ENCODE measurements at places on chromosomes 1 and 21.

DNA sequence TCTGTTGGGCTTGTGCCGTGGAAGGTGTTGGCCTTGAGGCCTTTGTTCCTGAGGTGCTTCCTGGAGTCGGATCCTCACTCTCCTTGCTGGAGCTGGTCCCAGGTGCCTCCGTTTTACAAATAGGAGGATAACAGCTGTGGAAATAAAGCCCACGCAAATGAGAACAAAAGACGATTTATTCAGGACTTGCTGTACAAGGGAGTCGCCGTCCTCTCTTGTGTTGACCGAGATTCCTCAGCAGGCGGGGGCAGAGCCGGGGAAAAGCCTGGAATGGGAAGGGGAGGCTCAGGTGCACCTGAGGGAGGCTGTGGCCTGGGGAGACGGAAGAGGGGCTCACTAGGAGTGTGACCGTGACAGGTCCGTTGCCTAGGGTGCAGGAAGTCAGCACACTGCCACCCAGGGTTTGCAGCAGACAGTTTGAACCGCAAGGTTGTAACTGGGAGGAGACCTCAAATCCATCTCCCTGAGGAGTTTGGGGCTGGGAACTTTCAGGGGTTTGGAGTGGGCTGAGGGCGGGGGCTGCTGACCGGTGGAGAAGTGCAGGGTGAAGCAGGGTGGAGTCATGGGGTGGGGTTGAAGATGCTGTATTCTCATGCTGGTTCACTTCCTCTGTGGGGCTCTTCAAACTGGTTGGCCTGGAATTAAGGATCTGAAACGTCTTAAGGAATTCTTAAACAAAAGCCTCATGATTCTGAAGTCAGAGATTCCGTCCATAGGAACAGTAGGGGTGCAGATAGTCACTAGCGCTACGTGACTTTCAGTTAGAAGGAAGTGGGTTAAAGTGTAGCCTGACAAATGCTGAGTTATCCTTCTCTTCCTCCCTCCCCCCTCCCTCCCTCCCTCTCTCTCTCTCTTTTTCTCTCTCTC, 2.6 kb upstream of the CSTB start:
- no peak for DNase-seq

- DNase-seq = peak; percentile 67
Measured at GRCh38 chr1:19377812-19378718, 65.9 kb downstream of the SLC66A1 start.

GRCh38 chr1:214475331-214475730, 76.1 kb downstream of the PTPN14 start:
- DNase-seq = no peak

DNA sequence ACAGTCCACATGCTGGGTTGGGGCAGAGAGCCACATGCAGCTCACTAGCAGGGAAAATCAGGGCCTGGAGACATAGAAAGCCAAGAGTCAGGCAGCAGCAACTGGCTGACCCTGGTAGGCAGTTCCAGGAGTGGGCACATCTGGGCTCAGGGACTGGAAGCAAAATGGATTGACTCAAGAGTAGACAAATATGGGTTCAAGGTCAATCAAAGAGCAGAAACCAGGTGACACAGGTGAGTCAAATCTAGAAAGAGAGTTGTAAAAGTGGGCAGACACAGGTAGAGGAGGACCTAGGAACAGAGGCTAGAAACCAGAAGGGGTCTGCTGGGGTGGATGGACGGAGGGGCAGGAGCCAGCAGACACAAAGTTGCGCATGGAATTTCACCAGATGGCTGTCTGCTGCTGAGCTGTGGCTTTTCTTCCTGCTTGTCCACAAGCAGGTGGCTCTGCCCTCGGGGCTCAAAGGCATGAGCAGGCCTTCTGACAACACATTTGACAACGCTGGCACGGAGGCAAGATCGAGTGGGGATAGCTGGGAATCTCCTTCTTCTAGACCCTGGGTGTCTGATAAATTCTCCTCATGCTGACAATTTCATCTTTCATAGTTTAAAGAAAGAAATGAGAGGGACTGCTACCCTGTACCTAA, 40.8 kb upstream of the IGSF3 start:
- no peak for DNase-seq

DNA sequence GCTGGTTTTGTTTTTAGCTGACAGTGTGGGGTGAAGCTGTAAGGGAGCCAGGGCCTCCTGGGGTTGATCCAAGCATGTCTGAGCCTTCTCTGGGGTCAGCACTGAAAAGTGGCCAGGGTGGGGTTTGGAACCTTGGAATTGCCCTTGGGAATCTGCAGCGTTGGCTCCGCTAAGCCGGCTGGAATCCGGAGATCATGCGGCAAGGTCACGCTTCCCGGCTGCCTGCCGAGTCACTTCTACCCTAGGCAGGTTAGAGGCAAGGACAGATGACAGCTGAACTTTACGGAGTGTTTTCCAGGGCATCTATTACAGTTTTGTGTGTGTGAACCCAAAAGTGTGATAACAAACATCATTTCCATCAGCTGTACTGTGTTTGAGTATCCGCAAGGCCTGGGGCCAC, 17.1 kb downstream of the ABCG1 start:
- DNase-seq = no peak

DNA sequence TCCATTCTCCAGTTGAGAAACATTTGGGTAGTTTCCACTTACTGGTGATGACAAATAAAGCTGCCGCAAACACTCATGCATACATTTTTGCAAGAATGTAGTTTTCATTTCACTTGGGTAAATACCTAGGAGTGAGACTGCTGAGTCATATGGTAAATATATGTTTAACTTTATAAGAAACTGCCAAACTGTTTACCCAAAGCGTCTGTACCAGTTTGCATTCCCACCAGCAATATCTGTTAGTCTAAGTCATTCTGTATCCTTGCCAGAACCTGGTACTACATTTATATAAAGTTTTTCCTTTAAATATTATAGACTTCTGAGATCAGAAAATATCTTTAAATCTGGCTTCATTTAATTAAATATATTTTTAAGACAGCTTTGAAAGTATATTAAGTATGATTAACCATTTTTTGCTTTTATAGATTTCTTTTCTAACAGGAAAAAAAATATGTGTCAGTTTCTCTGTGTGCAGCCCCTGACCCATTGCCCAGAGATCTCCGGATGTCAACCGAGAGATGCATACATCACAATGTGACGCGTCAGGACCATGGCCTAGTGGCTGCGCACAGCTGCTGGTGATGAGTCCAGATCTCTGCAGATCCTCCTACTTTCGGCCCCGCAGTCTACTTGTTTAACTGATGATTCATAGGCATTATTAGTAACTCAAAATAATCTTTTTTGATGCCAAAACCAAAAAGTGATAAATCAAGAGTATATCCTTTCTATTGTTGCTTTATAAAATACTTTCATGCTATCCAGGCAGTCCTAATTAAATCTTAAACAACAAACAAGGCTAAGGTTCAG, 227.1 kb upstream of the MAP1LC3C start:
- DNase-seq = peak; percentile 74

DNA sequence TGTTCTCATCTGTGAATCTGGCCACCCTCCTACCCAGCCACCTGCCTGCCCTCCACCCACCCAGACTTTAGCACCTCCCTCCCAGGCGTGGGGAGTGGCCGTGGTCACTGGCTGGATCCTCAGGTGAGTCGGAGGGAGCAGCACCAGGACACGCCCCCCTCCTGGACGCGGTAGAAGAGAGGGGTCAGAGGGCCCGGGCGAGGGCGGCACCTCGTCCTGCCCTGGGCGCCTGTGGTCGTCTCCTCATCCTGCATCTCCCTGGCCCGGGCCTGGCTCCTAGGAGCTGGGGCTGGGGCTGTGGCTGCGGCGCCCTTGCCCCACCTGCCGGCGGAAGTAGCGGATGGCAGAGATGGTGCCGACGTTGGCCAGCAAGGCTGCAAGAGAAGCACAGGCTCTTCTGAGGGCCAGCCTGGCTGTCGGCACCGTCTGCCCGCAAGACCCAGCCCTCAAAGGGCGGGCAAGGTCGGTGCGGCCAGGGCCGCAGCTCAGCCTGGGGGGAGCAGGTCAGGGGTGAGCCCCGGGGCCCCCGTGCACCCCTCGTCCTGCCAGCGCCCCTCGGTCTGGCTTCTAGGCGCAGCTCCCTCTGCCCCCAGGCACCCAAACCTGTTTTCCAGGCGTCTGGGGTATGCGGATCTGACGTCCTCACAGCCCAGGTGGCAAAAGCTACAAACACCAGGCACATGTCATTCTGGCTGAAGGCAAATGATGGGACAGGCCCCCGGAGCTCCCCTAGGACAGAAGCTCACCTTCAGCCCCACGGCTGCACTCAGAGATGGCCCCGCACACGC, 5.8 kb downstream of the PERM1 start:
- peak; percentile 38 for DNase-seq

- DNase-seq = no peak
Measured at GRCh38 chr21:44508426-44508710, 31.6 kb downstream of the KRTAP10-1 start.

DNA sequence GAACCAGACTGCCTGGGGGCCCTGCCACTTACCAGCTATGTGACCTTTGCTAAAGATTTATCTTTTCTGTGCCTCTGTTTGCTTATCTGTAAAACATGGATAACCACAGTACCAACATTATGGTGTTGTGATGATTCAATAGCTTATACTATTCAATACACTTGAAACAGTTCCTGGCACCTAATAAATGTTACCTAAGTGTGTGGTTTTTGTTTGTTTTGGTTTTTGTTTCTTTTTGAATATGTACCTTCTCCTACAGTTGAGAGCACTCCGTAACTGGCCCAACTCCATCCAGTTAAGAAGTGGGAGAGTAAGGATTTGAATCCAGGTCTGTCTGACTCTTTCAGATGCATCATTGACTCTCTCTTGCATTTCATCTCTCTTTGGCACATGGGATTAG, 125.8 kb upstream of the C8B start:
- no peak for DNase-seq

DNA sequence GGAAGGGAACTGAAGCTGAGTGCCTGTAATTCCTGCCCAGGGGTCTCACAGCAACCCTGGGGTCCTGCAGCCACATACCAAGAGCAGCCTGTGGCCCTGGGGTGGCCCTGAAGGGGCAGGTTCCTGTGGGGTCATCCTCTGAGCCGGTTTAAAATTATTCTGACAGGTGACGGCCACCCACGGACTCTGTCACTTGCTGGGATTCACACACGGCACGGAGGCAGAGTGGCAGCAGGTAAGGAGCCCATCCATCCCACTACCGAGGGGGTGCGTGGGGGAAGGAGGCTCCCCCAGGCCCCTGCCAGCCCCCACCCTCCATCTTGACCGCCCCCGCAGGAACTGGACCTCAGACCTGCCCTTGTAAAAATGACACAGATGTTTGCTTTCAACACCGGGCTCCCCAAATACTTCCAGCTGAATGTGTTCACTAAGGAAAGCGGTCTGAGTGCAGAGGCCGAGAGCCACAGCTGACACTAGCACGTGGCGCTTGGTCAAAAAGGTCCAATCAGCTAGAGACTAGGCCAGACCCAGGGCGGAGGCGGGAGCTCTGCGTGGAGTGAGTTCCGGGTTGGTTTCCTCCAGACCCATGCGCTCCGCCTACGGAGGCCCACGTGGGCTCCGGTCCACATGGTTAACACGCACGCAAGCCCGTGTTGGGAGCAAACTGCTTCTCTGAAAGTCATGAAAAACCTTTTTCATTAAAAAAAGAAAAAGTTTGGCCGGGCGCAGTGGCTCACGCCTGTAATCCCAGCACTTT, 10.0 kb downstream of the YBEY start:
- DNase-seq = peak; percentile 94

- DNase-seq = no peak
Measured at GRCh38 chr1:248817065-248817464, 8.7 kb downstream of the SH3BP5L start.

GRCh38 chr1:32898056-32898455, 3.1 kb downstream of the TMEM54 start:
- no peak for DNase-seq

DNA sequence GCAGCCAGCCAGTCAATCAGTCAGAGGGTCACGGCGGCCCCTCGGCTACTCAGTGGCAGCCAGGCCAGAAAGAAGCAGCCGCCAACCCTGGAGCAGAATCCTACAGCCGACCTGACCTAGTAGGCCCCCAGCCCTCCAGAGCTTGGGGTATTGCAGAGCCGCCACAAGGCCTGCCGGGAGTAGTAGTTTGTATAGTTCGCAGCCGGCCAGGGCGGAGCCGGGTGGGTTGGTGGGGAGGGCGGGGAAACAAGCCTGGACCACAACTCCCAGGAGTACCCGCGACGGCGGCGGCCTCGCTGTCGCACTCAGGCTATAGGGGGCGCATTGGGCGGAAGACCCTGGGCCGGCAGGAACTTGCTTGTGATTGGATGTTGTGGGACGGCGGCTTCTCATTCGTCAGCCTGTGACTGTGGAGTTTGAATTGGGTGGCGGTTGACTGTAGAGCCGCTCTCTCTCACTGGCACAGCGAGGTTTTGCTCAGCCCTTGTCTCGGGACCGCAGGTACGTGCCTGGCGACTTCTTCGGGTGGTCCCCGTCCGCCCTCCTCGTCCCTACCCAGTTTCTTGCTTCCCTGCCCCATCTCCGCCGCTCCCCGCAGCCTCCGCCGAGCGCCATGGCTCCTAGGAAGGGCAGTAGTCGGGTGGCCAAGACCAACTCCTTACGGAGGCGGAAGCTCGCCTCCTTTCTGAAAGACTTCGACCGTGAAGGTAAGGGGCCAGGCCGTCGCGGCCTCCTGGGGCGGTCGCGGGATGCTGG, at the start of gene CDCA8:
Gene CDCA8 (plus strand): TSS at position 439 of the 756 bp plus-strand sequence. CDS start 175 bp downstream, at position 614.
- DNase-seq = peak; percentile 96

DNA sequence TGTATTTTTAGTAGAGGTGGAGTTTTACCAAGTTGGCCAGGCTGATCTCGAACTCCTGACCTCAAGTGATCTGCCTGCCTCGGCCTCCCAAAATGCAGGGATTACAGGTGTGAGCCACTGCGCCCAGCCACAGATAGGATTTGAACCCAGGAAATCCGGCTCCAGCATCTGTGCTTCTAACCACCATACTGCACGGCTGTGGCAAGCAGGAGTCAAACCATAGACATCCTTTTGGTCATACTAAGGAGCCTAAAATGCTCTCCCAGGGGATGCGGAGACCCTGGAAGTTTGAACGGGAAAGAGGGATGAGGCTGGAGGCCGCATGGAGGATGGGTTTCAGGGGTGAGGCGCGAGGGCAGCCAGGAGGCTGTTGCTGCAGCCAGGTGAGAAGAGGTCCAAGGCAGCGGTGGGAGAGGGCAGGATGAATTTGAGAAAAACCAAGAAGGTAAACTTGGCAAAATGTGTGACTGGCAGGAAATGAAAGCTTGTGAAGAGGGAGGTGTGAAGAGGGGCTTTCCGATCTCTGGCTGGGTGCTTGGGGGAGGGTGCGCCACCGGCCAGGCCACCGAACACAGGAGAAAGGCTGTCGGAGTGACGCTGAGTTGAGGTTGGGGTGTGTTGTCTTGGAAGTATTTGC, 24.0 kb upstream of the CDK18 start:
- no peak for DNase-seq
